ENCODE measurements at places on chromosomes 1 and 21.

- DNase-seq, result peak; percentile 84
Measured at GRCh38 chr1:209086486-209087192, 496.9 kb upstream of the CAMK1G start.

DNA sequence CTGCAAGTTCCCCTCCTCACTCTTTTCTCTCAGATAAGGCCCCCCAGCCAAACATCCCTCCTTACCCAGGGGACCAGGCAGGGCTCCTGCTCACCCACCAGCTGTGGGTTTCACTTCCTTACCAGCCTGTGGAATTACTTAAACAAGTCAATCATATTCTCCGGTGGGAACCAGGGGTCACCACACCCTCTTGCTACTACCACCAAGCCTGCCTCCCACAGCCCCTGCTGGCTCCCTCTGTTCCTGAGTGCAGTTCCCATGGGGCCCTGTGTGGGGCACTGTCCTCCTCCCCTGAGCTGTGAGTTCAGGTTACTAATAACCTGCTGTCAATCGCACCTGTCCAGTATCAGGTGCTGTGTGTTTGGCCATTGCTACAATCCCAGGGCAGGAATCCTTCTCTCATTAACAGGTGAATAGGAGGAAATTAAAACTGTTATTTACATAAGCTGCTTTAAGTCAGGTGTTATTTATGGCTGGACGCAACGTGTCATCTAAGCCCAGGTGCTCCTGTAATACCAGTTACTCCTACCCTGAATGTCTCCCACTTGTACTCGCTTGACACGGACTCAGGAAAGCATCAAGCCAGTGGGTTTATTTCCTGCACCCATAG is 53.1 kb upstream of the LBR start:
- no peak for DNase-seq

DNA sequence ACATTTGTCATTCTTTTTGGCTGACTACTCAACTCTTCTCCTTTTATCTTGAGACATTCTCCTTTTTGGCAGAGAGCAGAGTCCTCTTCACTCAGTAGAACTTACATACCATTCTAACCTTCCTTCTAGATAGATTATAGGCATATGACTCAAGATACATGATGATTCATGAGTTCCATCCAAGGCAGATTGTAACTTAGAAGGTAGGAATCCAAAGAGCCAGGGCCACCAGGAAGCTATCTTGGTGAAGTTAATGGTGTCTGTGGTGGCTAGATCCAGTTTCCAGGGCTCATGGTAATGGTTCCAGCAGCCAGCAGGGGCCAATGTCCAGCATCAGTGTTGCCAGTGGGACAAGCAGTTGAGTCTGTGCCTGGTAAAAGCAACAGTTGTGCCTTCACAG is 76.1 kb upstream of the KIAA0040 start:
- DNase-seq, result no peak

- no peak for DNase-seq
Measured at GRCh38 chr21:32094804-32095203, 184.0 kb downstream of the MIS18A start.

GRCh38 chr1:11358984-11359383 is 86.0 kb downstream of the UBIAD1 start:
- DNase-seq, result no peak

DNA sequence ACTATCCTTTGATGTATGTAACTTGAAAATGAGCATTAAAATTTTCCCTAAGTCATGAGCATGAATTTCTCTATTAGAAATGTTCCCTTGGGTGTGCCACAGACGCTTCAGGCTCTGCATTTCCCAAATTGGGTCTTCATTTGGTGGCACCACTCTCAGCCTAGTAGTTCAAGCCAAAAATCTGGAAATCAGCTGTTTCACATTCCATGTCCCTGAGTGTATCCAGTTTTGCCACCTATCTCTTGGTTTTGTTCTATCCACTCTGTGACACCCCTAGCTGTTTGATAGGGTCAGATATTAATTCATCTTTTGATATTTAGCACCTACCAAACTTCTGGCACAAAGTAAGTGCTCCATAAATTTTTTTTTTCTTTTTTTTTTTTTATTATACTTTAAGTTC is 89.5 kb upstream of the DPH5 start:
- no peak for DNase-seq

DNA sequence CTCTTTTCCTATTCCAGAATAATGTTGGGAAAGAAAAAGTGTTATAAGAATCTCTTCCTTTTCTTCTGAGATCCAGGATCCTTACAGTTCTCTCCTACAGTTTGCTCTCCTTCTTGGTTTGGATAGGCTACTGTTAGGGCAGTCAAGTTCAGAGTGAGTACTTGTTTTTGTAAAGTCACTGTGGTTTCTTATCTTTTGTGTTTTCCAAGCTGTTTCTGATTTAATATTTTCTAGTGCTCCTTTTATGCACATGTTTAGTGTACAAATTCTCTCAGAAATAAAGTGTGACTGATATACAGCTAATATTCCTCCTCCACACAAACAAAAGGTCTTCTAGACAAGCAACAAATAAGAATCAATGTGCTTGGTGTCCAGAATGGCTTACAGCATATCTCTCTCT is 107.7 kb downstream of the BACH1 start:
- DNase-seq, result no peak

Data from GM12864 (cell line).